Smooth muscle cell of the pulmonary artery (primary cell): ENCODE measurements at places on chromosomes 6 and 20. TPM values are rescaled to one million over a fixed set of nuclear protein-coding genes. Genes with fewer than 3 reads are reported as not detected.

The PAX1 gene
- total RNA-seq, result not detected in 2 replicates

The C20orf96 gene
- total RNA-seq, result 2.9 and 5.0 TPM in 2 replicates

The ECT2L gene
- total RNA-seq, result 0.07 TPM in 1 of 2 replicates, not detected in the other

The NNAT gene
- total RNA-seq, result 0.66 TPM in 1 of 2 replicates, not detected in the other

The FABP7 gene
- not detected in 2 replicates for total RNA-seq

The TREM1 gene
- total RNA-seq, result 1.5 and 19.5 TPM in 2 replicates

The RHAG gene
- total RNA-seq, result not detected in 2 replicates

The PACRG gene
- 0.20 TPM in 1 of 2 replicates, not detected in the other for total RNA-seq

The GPX5 gene
- not detected in 2 replicates for total RNA-seq

The LY6G6C gene
- total RNA-seq, result not detected in 2 replicates

The PRPH2 gene
- 0.50 and 0.91 TPM in 2 replicates for total RNA-seq

The TINAG gene
- not detected in 2 replicates for total RNA-seq

The EEF1A2 gene
- 2.3 and 3.5 TPM in 2 replicates for total RNA-seq

The C6orf163 gene
- 1.2 and 1.7 TPM in 2 replicates for total RNA-seq

The BPI gene
- total RNA-seq, result 0.13 and 0.30 TPM in 2 replicates

The TGM2 gene
- total RNA-seq, result 433 and 594 TPM in 2 replicates

The NUP153 gene
- 23.7 and 24.7 TPM in 2 replicates for total RNA-seq

The ROS1 gene
- 0.07 TPM in 2 replicates for total RNA-seq

The KIAA0408 gene
- total RNA-seq, result 0.50 and 0.78 TPM in 2 replicates

The TTLL9 gene
- total RNA-seq, result 0.07 TPM in 1 of 2 replicates, not detected in the other

The RPS10 gene
- 654 and 809 TPM in 2 replicates for total RNA-seq

The CGA gene
- not detected in 2 replicates for total RNA-seq

The MYB gene
- 0.33 and 0.40 TPM in 2 replicates for total RNA-seq

The MDFI gene
- 0.26 and 0.33 TPM in 2 replicates for total RNA-seq

The CUL9 gene
- 28.3 and 41.0 TPM in 2 replicates for total RNA-seq

The MEP1A gene
- total RNA-seq, result not detected in 2 replicates

The WRNIP1 gene
- total RNA-seq, result 45.5 and 49.9 TPM in 2 replicates

The STMND1 gene
- not detected in 2 replicates for total RNA-seq

The TJAP1 gene
- 9.6 and 13.7 TPM in 2 replicates for total RNA-seq

The MATN4 gene
- total RNA-seq, result 0.03 TPM in 1 of 2 replicates, not detected in the other

The FOXQ1 gene
- 0.03 TPM in 1 of 2 replicates, not detected in the other for total RNA-seq

The RAB32 gene
- 70.8 and 89.8 TPM in 2 replicates for total RNA-seq

The MOG gene
- total RNA-seq, result not detected in 2 replicates

The RIPOR3 gene
- 0.33 and 0.73 TPM in 2 replicates for total RNA-seq

The EFCAB8 gene
- total RNA-seq, result 0.33 TPM in 1 of 2 replicates, not detected in the other

The SLC22A1 gene
- total RNA-seq, result 0.40 and 0.46 TPM in 2 replicates

The ASIP gene
- total RNA-seq, result not detected in 2 replicates

The CENPW gene
- 1.6 and 4.2 TPM in 2 replicates for total RNA-seq
